ENCODE measurements at places on chromosomes 11 and 22.

GRCh38 chr22:35886309-35886708 is 142.3 kb downstream of the RBFOX2 start:
- no peaks in the 10 kb centered on the region for H3K36me3 ChIP-seq
- DNase-seq = no peak
- H3K27ac ChIP-seq = no peak overlapping the region
- no peak overlapping the region for H3K4me3 ChIP-seq

DNA sequence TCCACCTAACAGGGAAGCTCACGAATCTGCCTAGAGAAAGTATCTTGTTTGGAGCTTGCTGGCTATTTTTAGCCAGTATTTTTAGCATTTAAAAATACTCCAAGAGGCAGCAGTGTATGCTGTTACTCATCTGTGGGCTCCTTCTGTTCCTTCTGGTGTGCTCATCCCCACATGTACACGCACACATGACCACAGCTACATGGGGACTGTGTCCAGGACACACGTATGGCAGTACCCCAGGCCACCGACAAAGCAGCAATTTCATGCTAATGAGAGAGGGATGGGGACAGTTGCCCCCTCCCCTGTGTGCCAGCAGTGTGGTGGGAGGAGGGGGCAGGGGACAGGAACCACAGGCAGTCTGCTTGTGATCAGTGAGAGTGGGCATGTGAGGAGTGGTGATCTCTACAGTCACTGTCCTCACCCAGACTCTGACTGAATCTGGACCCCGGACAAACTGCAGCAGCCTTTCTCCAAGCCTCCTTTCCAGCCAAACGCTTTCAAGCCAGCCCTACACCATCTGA is 16.4 kb downstream of the USP2 start:
- H3K4me3 ChIP-seq = no peak overlapping the region
- H3K27me3 ChIP-seq = peaks cover 20% of the 10 kb centered on the region
- no peak overlapping the region for H3K27ac ChIP-seq
- no peak for DNase-seq

GRCh38 chr22:49861642-49862495 is 8.2 kb downstream of the ZBED4 start:
- no peak overlapping the region for H3K4me3 ChIP-seq
- no peak for DNase-seq
- no peak overlapping the region for H3K27ac ChIP-seq
- peaks cover 11% of the 10 kb centered on the region for H3K36me3 ChIP-seq
- H3K27me3 ChIP-seq = no peaks in the 10 kb centered on the region

DNA sequence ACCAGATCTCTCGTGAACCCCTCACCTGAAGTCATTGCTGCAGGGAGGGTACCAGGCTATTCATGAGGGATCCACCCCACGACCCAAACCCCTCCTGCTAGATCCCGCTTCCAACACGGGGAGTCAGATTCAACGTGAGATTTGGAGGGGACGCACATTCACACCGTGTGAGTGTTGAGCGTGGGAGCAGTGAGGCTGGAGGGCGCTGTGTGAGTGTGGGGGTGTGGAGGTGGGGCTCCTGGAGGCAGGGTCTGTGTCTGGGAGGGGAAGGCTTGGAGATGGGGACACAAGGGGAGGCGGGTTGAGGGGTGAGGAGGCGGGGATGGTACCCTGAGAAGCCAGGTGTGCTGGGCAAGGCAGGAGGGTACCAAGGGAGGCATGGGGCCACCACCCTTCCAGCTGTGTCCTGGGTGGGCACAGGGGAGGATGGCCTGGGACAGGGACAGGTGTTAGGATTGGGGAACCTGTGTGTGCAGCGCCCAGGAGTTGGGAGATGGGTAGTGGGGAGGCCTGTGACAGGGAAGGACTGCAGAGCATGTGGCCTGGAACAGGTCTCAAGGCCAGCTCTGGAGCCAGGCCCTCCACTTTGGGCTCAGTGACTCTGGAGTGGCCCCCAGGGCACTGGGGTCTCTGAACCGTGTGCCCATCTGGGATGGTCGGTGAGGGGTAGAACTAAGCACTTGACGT is 13.6 kb downstream of the TPCN2 start:
- no peak for DNase-seq
- no peak overlapping the region for H3K27ac ChIP-seq

GRCh38 chr11:96783311-96783710 is 393.5 kb downstream of the JRKL start:
- H3K4me1 ChIP-seq = no peaks in the 10 kb centered on the region
- H3K4me3 ChIP-seq = no peak overlapping the region
- H3K36me3 ChIP-seq = no peaks in the 10 kb centered on the region
- H3K27ac ChIP-seq = no peak overlapping the region

- H3K27ac ChIP-seq = no peak overlapping the region
- H3K4me3 ChIP-seq = no peak overlapping the region
- H3K36me3 ChIP-seq = peaks cover 74% of the 10 kb centered on the region
- H3K27me3 ChIP-seq = no peaks in the 10 kb centered on the region
Observed at GRCh38 chr22:40322021-40322420, 24.3 kb upstream of the ADSL start.

DNA sequence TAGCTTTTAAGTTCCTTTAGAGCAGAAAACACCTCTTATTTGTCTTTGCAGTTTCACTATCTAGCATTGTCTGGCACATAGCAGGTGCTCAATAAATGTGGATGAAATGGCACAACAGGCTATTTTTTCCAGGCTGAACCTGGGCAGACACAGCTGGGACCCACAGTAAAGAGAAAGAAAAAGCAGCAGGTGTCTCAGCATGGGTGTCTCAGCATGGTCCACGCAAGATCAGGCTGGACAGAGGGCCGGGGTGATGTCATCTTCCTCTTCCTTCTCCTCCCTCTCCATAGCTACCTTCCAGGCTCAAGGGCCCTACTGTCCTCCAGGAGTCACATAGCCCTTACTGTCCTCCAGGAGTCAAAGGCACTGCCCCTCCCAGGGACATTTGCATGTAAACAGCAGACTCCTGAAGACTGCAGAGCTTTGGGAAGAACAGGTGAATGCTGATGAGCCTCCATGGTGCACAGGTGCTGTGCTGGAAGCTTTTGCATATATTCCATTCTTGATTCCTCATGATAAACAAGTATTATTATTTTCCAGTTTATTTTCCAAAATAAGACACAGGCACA is 65.2 kb downstream of the DSCAML1 start:
- no peak overlapping the region for H3K4me3 ChIP-seq
- H3K27ac ChIP-seq = no peak overlapping the region
- H3K4me1 ChIP-seq = no peaks in the 10 kb centered on the region
- H3K27me3 ChIP-seq = peaks cover 31% of the 10 kb centered on the region

DNA sequence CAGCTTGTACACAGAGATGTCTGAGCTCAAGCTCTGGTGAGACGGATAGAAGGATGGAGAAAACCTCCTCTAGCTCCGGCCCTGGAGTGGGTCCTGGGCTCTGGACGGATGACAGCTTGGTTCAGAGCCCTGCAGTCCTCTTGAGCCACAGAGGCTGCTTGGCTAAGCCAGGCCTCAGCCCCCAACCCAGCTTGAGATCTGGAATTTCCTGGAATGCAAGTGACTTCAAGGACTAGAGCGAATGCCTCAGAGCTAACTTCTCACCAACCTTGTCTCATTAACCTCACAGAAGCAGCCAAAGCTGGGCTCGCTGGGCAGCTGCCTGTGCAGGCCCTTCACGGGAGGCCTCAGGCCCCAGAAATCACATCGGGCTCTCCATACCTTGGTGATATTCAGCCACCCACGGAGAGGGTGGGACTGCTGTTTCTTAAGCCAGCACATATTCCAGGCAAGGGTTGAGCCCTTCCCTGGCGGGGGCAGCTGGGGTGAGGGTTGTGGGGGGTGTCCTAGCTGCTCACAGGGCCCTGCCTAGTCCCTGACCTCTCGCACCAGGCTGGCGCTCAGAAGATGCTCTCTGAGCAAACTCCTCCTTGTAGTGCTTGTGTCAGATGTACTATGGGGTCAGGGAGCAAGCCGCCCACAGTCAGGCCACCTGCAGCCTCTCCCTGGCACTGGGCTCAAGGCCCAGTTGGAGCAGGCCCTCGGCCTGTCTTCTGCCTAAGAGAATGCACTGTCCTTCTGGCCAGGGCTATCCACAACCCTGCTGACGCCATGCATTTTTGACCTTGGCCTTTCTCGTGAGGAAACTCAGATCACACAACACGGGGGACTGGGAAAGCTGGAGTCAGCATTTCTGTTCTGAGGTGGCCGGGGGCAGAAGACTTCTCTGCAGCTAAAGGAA is 73.6 kb upstream of the TTLL12 start:
- peaks cover 19% of the 10 kb centered on the region for H3K27me3 ChIP-seq
- H3K36me3 ChIP-seq = no peaks in the 10 kb centered on the region
- H3K27ac ChIP-seq = no peak overlapping the region
- H3K4me1 ChIP-seq = peaks cover 22% of the 10 kb centered on the region

All from mesenchymal stem cell (in vitro differentiated cells and primary cell).